CD8-positive, alpha-beta memory T cell (primary cell): ENCODE measurements at places on chromosomes 13 and 19. TPM values are rescaled to one million over a fixed set of nuclear protein-coding genes. Genes with fewer than 3 reads are reported as not detected.

PBX4 gene
- polyA plus RNA-seq = 8.3 TPM

ZNF835 gene
- polyA plus RNA-seq = 1.3 TPM

ZNF415 gene
- polyA plus RNA-seq = 1.4 TPM

GPC6 gene
- polyA plus RNA-seq = not detected

LIG1 gene
- polyA plus RNA-seq = 24.1 TPM

HCN2 gene
- not detected for polyA plus RNA-seq

CACNA1A gene
- polyA plus RNA-seq = not detected

TUBA3C gene
- not detected for polyA plus RNA-seq

NALCN gene
- not detected for polyA plus RNA-seq

MCEMP1 gene
- polyA plus RNA-seq = not detected

RGL3 gene
- not detected for polyA plus RNA-seq

COL4A2 gene
- not detected for polyA plus RNA-seq

SHISA7 gene
- not detected for polyA plus RNA-seq

KLK15 gene
- not detected for polyA plus RNA-seq

KIR3DL1 gene
- polyA plus RNA-seq = 11.9 TPM

ATCAY gene
- not detected for polyA plus RNA-seq

FGF21 gene
- polyA plus RNA-seq = not detected
